ENCODE measurements at places on chromosomes 13 and 19.
A peak's percentile ranks its signal among the peaks of the same experiment; 100 is the strongest.

DNA sequence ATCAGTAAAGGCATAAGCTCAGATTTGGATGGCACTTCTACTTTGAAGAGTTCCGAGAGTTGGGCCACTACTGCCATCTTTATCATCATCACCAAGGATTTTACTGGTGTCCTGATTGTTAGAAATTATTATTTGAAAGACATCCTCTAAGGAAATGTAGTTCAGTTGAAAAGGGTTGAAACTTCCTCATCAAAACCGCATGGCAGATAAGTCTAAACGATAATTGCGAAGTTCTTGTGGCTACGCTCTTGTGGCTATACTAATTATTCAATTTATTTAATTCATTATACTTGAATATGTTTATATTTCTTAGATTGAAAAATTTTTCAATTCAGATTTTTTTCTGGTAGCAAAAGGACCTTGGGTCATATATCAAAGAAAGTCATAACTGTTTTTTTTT, 22.4 kb downstream of the TNFRSF19 start:
- no peak for DNase-seq

- no peak for DNase-seq
Measured at GRCh38 chr19:10291554-10292205, 1.9 kb downstream of the ICAM5 start.

DNA sequence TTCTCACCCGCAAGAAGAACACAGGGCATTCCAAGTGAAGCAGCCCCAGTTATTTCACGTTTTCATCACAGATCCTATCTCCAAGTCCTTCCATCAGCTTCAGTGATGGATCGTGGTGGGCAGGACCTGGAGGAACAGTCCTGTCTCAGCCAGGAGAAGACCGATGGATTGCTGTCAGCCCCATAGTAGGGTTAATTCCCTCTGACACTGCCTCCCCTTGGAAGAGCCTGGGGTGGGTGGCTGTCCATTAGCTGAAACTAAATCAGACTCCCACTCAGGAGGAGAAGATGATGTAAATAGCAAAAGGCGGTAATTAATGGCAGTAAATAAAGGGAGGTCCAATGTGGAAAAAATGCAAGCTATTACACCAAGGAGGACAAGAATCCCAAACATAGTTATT, 131.0 kb downstream of the TNFRSF19 start:
- no peak for DNase-seq

DNA sequence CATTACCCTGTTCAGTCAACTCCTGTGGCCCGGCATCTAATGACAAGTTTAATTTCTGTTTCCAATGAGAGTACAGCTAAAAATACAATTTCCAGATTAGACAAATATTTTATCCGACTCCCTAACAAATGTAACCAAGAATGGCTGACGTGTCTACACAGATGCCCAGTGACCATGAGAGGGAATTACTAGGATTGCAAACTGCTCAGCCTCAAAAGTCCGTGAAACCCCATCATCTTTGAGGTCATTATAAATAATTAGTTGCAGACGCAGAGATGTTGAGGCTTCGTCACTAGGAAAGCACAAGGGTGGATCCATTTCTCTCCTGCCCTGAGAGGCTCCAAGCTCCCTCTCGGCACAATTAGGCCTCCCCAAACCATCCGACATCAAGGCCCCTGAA, 104.1 kb upstream of the ZNF507 start:
- no peak for DNase-seq

- DNase-seq = no peak
Measured at GRCh38 chr13:95741584-95742563, 64.9 kb downstream of the DNAJC3 start.

GRCh38 chr13:32783067-32783466, 196.8 kb downstream of the PDS5B start:
- DNase-seq = peak; percentile 16

DNA sequence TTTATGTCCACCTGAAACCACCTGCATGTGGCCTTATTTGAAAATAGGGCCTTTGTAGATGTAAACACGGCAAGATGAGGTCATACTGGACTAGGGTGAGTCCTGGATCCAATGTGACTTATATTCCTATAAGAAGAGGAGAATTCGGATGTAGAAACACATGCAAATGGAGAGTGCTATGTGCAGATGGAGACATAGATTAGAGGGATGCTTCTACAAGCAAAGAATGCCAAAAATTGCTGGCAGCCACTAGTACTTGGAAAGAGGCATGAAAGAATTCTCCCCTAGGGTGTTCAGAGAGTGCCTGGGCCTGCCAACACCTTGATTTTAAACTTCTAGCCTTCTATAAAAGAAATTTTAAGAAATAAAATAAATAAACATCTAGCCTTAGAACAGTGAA, 226.1 kb downstream of the RFC3 start:
- DNase-seq = no peak

DNA sequence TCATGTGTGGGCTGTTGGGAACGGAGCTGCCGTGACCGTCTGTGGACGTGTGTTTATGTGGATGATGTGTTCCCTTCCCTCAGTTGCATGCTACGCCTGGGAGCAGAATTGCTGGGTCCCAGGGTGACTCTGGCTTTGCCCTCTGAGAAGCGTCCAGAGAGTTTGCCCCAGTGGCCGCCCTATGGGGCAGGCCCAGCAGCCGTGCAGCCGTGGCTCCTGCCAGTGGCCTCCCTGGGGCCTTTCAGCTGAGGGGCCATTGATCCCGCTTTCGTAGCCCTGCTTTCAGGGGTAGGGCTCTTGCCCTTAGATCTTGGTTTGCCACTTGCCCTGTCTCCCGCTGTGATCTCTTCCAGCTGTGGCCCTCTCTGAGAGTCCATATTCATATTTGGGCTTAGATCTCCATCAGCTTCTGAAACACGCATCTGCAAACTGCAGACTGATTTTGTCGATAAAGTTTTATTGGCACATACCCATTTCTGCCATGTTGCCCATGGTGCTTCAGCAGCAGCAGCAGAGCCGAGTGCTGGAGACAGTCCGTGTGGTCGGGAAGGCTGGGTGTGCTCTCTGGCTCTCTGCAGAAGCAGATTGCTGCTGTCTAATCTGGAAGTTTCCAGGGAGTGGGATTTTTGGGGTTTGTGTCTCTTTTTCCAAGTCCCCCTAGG, 17.6 kb downstream of the GNA11 start:
- DNase-seq = no peak

DNA sequence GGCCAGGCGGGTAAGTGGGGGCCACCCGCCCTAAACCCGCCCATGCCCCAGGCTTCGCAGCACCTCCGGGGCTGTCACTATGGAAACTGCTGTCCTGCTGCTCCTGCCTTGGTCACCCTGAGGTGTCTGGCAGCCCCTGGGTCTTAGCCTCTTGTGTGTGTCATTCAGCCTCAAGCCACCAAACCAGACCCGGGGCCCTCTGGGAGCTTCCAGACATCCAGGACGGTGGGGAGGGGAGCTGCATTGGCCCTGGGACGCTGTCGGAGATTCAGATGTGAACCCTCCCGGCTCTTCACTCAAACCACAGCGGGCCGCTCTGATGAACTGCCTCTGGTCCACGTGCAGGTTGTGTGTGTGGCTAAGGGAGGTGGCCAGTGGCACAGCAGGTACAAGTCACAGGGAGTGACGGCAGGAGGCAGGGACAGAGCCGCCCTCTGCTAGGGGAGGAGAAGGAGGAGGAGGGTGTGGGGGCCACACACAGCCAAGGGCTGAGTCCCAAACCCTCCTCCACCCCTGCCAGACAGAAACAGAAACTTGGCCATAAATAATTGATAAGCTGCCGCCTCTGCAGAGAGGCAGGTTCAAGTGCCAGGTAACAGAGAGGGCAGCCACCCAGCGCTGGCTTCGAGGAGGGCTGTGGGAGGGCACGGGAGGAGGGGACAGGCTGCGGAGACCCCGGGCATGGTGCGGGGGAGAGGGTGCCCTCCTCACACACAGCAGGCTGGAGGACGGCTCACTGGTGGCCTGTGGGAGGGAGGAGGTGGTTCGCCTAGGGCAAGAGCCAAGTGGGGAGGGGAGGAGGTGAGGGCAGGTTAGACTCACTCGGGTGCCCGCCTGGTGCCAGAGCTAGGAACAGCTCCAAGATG, 8.0 kb downstream of the NANOS3 start:
- DNase-seq = no peak

DNA sequence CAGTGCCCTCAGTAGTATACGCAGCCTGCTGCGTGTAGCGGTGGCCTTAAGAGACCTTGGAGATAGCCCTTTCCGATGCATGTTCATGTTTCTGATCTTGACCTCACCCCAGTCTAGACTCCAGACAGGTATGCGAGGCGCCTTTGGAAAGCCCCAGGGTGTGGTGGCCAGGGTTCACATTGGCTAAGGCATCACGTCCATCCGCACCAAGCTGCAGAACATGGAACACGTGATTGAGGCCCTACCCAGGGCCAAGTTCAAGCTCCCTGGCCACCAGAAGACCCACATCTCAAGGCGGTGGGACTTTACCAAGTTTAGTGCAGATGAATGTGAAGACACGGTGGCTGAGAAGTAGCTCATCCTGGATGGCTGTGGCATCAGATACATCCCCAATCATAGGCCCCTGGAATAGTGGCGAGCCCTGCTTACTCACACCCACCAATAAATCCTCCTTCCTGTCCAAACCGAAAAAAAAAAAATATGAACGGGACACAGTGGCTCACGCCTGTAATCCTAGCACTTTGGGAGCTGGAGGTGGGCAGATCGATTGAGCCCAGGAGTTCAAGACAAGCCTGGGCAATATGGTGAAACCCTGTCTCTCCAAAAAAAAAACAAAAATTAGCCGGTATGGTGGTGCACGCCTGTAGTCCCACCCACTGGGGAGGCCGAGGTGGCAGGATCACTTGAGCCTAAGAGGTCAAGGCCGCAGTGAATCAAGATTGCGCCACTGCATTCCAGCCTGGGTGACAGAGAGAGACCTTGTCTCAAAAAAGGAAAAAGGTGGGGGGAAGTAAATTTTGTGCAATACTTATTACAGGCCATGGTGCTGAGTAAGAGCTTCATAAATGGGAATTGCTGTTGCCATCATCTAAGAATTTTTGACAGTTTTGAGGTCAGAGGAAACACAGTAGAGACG, 12.4 kb upstream of the CBLC start:
- DNase-seq = no peak

DNA sequence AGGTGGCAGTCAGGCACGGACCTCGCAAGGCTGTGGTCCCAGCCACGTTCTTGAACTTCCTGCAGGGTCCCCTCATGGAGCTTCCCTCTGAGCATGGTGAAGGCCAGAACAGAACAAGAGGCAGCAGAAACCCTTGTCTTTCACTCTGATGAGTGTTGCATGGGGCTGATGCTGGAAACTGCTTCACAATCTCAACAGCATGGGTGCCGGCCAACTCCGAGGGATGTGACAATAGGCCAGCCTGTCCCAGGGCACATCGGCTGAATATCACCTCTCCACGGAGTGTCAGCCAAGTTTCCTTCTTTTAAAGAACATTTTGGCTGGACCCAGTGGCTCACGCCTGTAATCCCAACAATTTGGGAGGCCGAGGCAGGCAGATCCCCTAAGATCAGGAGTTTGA, 173.9 kb downstream of the FOXO1 start:
- DNase-seq = no peak

DNA sequence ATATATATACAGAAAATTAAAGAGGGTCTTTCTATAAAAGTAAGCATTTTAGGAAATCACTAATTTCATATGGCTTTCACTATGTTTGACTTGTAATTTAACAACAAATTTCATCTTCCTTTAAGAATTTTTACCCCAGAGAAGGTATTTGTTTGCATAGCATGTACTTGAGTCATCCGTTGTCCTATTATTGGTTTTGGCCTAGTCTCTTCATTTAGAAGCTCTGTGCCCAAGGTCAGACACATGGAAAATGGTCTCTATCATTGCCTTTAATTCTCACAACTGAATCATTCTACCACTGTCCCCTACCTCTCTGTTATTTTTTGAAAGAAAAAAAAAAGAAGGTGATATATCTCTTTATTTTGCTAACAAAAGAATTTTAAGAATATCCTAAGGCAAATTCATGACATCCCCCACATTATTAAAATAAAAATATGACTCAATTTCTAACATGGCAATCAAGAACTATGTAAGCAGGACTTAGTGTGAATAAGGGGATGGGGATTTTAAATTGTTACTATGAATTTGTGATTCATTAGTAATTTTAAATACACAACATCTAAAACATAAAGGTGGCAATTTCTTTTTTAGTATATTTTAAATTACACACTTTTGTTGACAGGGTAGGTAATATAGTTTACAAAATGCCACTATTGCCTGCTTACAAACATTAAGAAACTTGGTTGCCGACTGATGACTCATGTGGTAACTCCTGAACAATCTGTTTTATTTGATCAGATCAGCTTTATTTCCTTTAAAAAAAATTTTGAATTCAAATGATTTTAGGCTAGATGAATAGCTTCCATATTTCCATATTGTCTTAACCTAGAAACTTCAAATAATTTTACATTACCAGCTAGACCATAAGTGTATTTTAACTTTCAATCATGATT, 13.9 kb downstream of the SLITRK5 start:
- DNase-seq = no peak

DNA sequence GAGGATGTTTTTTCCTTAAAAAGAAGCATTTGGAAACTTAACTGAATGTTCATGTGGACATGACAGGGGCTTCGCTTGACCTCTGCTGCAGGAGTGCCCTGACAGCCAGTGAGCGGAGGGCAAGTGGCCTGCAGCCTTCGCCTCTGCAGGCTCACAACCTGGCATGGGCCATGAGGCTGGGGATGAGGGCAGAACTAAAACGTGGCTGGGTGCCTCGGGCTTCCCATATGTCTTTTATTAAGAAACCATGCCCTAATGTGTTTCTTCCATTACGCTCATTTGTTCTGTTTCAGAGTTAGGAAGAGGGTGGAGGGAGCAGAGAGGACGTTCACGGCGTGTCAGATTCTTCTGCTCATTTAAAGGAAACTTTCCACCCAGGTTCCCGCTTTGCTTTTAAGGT, 2.9 kb downstream of the ARHGEF7 start:
- no peak for DNase-seq

DNA sequence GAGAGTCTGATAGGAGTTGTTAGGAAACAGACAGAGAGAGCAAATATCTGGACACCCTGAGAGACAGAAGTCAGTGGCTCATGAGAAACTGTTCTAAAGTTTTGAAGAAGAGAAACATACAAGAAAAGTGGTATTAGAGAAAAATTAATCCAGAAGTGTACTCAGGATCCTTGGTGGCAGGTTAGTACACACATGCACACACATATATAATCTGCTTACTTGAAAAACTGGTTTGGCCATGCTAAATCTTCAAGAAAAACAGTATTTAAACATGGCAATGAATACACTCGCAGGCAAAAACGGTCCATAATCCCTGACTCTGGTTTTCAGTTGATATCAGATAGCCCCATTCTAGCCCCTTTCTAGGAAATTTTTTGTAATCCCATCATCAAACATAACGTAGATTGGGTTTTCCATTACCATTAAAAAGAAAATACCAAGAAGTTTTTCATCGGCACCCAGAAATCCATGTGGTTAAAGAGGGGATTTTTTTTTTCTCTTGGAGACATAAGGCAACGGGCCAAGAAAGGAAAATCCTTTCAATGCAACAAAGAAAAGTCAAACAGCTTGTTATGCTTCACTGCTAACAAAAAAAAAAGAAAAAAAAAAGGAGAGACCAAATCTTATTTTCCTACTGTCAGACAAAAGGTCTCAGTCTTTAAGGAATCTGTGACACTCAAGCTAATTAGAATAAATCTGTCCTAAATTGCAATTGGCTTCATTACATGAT, 178.0 kb upstream of the MIR17HG start:
- DNase-seq = no peak

GRCh38 chr13:31946091-31946770, 85.3 kb upstream of the FRY start:
- no peak for DNase-seq

Data from stimulated activated CD4-positive, alpha-beta T cell treated with anti-CD3 and anti-CD28 coated beads, Interleukin-4, amount 100 ng/mL, for 24 hours (primary cell).